ENCODE measurements at places on chromosomes 2 and 18.
A peak's percentile ranks its signal among the peaks of the same experiment; 100 is the strongest.

- peak; percentile 23 for DNase-seq
Observed at GRCh38 chr2:204010628-204011560, 74.3 kb downstream of the ICOS start.

- DNase-seq, result no peak
Observed at GRCh38 chr2:234292962-234293243, 204.0 kb downstream of the ARL4C start.

GRCh38 chr2:70806013-70806412, 14.4 kb downstream of the CLEC4F start:
- DNase-seq, result no peak

GRCh38 chr2:30276455-30276911, 45.1 kb downstream of the LBH start:
- no peak for DNase-seq

- no peak for DNase-seq
Observed at GRCh38 chr2:230496891-230497290, 80.9 kb downstream of the SP100 start.

DNA sequence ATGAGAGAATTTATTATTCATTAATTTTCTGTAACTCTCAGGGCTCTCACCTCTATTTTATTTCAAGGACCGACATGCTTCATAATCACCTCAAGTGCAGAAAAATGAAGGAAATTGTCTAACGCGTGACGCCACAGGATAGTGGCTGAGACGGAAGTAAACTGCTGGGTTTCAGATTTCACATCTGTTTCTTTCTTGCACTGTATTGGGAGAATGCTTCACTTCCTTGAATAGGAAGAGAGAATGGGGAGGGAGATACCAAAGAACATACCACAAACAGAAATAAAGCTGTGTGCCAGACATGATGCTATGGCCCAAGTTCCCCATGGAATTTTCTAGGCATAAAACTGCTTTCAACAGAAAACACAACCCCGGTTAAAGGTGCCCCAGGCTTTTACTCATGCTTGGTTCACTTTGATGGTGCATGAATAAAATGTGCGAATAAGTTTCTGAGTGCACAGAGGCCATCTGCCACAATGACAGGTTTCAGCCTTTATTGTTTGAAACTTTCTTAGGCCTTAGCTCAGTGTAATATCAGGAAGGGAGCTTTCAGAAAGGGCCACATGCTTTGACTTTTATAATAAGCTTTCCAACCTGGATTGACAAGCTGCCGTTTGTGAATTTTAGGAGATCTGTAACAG, 1116.4 kb downstream of the SOCS6 start:
- DNase-seq, result no peak

DNA sequence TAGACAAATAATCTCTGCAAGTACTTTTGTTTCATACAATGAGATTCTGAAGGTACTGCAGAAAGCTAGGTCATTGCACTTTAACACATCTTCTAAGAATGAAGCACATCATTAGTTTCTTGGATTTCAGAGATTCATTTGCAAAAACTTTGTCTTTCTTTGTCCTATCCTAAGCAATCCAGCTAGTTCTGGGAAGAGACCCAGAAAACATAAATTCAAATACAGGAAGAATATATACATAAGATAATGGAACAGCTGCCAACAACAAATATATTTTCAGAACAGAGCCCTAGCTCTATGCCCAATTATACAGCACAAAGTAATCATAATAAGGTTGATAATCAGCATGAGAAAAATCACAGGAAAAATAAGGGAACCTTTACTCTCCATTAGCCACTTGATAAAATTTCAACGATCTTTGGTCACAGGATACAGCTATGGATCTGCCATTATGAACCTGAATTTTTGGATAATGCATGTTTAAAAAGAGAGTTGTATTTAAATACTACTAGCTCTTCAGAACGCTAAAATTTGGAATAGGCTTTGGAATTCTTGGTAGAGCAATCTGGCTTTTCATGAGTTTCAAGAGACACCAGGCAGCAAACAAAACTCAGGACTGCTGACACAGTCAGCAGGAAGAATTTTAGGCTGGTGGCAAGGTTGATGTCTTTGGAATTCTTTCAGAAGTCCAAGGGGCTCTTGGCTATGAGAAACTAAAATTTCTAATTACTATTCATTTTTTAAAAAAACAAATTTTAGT, 250.4 kb upstream of the SMIM21 start:
- DNase-seq, result no peak

- DNase-seq, result no peak
Observed at GRCh38 chr2:240304746-240305161, 130.7 kb upstream of the GPC1 start.

- DNase-seq, result no peak
Observed at GRCh38 chr2:181781078-181781786, 100.9 kb upstream of the NEUROD1 start.

GRCh38 chr2:130764821-130765115, 9.4 kb downstream of the AMER3 start:
- no peak for DNase-seq

- DNase-seq, result no peak
Observed at GRCh38 chr2:12045864-12046291, 299.4 kb downstream of the LPIN1 start.

- no peak for DNase-seq
Observed at GRCh38 chr2:239687441-239687840, 286.6 kb upstream of the HDAC4 start.

DNA sequence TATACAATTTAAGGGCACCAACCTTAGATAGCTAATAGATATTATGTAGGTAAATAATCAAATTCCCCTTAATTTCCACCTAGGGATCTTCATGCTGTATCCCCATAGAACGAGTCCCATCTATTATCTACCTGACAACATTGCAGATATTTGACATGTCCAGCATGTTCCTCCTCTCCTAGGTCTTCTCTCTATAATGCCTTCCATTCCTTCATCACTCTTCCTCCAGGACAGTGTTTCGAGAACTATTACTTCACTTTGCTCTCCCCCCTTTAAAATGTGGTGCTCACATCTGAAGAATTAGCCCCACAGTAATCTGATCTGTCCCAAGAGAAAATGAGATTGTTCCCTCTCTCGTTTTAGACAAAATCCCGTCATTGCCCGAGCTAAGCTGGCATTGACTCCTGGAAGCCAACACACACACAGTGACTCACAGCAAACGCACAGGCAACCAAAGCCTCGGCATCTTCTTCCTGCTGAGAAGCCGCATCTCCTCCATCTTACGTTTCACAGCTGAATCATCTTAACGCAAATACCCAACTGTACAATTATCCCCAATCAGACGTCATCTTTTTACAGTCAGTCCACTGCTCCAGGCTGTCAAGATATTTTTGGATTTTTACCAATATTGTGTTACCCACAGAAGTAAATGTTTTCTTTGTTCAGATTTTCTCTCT, 162.9 kb upstream of the AGAP1 start:
- DNase-seq, result peak; percentile 78

DNA sequence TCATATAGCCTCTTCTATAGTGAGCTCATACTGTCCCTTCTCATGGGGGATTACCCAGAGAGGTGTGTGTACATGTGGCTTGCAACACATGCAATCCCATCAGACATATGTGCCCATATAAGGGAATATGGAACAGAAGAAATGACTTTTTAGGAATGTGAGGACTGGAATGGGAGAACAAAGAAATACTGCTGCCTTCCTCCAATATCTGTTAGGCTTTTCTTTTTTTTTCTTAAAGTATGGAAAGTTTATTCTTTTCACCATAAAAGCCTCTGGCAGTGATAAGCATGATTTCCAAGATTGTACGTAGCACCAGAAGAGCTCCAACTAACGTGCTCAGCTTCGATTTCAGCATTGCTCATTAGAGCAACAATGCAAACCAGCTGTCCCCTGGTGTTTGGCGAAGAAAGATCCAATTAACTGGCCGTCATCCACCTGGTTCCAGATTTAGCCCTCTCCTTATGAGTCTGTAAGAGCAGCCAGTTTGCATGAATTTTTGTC, 113.6 kb downstream of the ADCYAP1 start:
- DNase-seq, result no peak

GRCh38 chr2:2699121-2699505, 368.0 kb upstream of the MYT1L start:
- no peak for DNase-seq

GRCh38 chr2:113858764-113859163, 31.1 kb upstream of the ACTR3 start:
- DNase-seq, result peak; percentile 85

GRCh38 chr2:174716785-174717184, 47.5 kb downstream of the CHRNA1 start:
- DNase-seq, result no peak

DNA sequence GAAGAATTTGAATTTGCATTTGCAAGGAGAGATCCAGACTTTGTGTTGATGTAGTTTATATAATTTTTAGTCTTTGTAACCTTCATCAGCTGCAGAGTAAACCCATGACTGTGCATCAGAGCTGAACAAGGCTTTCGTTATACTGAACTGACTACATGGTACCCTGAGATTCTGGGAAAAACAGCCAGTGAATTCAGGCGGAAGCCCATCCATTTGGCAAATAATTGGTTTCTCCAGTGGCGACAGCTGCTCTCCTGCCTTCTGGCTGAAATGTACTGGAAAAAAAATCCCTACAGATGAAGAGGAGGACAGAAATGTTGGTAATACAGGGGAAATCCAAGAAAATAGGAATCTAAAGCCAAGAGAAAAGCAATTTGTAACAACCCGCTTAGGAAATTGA, 657.5 kb upstream of the CDH7 start:
- DNase-seq, result no peak

DNA sequence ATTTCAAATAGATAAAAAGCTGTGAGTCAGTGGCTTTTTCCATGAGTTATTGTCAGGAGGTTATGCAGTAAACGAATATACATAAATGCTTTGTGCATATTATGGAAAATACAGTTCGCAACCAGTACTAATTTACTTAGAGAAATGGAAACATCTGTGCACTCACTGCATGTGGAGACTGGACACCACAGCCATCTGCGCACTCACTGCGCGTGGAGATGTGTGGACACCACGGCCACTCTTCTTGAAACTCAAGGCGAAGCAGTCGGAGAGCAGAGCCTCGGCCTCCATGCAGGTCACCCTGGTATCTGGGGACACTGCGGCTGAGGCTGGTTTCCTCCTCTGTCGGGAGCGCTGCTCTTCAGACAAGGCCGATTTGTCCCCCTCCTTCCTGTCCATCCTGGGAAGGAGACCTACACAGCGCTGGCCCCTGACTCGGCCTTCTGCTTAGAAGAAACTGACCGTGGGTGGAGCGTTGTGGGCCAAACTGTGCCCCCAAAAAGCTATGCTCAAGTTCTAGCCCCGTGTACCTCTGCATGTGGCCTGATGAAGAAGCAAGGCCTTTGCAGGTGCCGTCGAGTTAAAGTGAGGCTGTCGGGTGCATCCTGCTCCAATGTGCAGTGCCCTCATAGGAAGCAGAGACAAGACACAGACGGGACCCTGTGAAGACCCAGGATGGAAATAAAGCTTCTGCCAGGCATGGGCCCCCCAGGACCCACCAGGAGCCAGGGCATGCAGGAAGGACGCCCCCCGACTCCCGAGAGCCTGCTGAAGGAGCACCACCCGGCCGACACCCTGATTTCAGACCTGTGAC, 88.0 kb downstream of the TPO start:
- DNase-seq, result no peak

- no peak for DNase-seq
Observed at GRCh38 chr2:129274038-129274415, 705.4 kb upstream of the RAB6C start.

DNA sequence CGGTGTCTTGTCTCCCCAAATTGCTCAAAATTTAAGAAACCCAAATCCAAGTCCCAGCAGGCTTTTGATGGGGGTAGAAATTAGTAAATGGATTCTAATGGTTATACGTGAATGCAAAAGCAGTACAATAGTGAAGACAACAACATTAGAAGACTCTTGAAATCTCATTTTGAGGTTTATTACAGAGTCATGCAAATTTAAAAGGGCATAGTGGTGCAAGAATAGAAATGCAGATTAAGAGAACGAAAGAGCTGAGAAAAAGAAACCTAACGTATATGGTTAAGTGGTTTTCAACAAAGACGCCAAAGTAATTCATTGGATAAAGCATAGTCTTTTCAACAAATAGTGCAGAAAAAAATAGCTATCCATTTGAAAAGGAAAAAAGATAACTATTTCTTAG, 33.2 kb upstream of the CXXC1 start:
- DNase-seq, result no peak

- DNase-seq, result no peak
Observed at GRCh38 chr2:134498654-134499053, 220.1 kb downstream of the TMEM163 start.

DNA sequence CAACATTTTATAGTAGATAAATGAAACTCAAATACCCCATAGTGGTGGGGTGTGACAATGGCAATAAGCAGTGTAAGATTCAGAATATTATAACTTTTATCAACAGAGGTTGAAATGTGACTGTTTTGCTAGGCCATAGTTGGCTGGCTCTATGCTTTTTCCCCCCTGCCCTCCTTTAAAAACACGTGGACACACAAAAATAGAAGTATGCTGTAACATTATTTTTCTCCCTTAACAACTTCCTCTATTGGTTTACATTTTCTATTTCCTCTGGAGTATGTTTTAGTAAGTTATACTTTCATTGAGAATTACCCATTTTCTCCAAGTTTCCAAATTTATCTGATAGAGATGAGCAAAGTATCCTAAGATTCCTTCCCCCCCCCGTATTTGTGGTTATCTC, 31.1 kb downstream of the NDUFAF7 start:
- DNase-seq, result no peak

GRCh38 chr18:72613534-72613930, 69.4 kb upstream of the CBLN2 start:
- no peak for DNase-seq

DNA sequence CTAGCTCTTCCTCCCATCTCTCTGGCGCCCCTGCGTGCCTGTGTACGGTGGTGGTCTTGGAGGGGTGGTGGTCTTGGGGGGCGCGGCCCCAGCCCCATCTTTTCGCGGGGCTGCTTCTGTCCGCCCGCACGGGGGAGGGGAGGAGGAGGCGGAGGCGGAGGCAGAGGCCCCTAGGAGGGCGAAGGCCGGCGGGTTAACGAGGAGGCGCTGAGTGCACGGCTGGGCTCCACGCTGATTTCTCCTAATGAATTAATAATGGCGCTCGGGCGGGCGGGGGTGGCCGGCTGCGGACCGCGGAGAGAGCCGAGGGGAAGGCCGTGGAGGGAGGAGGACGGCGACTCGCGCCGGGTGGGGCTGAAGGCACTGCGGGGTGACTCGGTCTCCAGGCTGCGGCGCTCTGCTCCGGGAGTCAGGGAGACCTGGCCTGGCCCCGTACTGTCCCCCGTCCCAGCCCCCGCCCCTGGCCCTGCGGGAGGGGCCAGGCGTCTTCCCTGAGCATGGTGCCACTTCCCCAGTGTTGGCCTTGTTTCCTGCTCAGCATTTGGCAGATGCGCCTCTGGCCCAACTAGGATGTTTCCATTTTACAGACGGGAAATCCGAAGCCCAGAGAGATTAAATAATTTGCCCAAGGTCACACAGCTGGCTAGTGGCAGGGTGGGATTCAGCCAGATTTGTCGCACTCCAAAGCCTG, 6.0 kb downstream of the GAREM2 start:
- no peak for DNase-seq

GRCh38 chr2:71006323-71006722, 11.7 kb upstream of the TEX261 start:
- no peak for DNase-seq

DNA sequence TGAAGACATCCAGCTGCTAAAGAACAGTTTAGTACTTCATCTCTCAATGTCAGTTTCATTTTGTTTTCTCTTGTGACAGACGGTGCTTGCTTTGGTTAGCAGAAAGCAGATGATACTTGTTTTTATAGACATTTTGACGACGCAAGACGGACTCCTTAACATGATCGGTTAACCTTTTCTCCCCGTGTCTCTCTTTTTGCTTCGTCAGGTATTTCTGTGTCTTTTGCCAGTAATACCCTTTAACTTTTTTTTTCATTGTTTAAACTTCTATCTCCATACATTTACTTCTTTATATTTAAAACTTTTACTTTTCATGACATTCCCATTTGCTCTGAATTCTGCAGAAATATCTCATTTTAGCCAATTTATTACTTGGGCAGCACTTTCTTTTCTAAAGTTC, 57.9 kb downstream of the THSD7B start:
- no peak for DNase-seq
